ENCODE measurements at places on chromosomes 16 and 17.

DNA sequence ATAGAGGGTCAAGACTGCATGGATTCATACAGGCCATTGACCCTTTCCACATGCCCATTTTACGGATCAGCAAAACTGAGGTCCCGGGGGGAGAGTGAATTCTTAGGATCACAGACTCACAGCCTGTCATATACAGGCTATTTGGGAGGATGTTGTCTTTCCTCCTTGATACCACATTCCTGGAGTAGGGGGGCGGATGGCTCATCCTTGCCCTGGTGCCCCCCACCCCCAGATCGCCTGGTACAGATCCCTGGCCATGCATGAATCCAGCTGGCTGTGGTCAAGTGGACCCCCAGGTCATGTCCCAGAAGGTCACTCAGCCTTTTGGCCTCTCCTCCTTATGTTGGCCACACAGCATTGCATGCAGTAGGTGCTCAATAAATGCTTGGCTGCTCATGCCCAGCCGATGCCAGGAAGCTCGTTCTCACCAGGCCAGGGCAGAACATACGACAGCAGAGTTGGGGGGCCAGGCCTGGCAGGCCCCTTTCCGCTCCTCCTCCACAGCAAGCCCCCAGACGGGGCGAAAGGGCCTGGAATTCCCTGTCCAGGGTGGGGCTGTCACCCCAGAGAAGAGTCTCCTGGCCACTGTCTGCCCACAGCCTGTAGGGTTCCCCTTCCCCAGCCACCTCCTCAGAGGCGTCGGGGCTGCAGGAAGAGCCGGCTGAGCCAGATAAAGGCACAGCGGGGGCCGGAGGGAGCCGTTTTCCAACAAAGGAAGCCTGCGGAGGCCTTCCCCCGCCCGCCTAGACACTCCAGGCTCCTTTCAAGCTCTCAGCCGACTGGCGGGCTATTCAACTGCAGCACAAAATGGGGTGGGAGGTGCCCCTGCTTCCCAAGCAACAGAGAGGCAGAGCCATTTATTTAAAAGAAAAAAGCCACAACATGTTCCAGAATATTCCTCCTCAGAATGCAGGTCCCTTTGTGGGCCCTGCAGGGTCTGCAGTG lies 215.7 kb upstream of the CIBAR2 start:
- DNase-seq: no peak

DNA sequence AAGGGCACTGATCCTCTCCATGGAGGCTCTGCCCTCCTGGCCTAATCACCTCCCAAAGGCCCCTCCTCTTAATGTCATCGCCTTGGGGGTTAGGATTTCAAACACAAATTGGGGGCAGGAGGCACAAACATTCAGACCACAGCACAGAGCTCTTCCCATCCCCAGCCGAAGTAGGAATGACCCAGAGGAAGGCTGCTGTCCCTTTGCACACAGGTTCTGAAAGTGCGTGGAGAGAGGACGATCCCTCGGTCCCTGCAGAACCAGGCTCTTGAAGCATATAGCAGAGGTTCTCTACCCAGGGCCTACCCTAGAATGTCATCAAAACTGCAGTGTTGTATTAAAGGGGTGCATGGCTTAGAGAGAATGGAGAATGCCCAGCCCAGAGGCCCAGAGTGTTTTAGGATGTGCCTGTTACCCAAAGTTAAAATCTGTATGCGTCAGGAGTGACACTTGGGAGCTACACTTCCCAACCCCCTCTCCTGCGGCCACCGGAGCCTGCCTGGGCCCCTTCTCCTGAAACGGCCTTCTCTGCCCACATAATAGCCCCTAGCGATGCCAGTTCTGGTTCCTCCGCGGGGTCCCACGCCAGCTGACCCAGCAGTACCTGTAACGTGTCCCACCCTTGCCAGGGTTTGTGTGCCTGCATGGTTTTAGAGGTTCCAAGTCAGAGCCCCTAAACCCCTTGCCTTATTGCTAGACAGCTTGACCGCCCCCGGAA lies 159.5 kb upstream of the CACNG5 start:
- DNase-seq: no peak

GRCh38 chr17:46783031-46783593 lies 35.4 kb downstream of the WNT3 start:
- DNase-seq: peak; percentile 16

- peak; percentile 36 for DNase-seq
Observed at GRCh38 chr16:88770461-88771293, 14.3 kb downstream of the PIEZO1 start.

GRCh38 chr16:3637371-3637923 lies 17.0 kb upstream of the DNASE1 start:
- DNase-seq: no peak

DNA sequence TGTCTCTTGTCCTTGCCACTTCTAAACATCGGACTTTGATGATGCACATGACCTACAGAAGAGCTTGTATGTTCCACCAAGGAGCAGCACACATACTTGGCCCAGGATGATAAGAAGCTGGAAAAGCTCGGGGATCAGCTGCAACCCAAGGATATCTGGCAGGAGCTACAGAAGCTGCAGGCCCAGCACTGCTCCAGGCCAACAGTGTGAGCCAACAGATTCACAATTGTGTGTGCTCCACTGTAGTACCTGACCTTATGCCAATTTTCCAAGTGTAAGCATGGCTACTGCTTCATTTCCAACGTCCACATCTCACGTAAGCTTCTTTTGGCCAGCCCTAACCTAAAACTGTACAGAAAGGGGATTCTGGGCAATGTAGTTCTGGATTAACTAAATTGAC lies 83.4 kb downstream of the COX10 start:
- no peak for DNase-seq

- DNase-seq: no peak
Observed at GRCh38 chr16:82633964-82634600, 7.3 kb downstream of the CDH13 start.

DNA sequence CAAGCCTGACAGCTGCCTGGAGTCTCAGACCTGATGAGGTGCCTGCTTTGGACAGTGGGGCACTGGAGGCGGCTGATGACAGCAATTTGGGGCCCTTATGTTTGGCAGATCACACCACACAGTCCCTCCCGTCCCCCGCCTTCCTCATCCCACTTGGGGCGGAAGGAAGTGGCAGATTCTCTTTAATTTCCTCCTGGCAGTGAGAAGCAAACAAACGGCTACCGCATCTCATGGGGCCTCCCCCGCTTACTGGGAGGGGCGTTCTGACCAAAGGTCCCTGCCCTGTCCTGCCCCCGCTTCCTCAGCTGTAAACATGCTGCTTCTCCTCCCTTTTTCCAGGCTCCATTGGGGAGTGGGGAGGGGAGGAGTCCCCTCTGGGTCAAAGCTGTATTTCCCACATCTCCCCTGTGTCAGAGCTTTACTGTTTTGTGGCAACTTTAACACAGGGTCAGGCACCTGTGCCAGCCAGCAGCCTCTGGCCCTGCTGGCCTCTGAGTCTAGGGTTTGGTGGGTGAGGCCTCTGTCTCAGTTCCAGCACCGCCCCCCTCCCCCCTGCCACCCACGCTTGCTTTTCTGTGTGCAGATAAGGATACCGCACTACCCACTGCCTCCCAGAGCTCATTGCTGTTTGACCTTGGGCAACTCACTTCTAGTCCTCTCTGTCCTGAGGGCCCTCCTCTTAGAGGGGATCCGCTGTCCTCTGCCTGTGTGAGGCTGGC lies 5.4 kb upstream of the NFATC3 start:
- no peak for DNase-seq

DNA sequence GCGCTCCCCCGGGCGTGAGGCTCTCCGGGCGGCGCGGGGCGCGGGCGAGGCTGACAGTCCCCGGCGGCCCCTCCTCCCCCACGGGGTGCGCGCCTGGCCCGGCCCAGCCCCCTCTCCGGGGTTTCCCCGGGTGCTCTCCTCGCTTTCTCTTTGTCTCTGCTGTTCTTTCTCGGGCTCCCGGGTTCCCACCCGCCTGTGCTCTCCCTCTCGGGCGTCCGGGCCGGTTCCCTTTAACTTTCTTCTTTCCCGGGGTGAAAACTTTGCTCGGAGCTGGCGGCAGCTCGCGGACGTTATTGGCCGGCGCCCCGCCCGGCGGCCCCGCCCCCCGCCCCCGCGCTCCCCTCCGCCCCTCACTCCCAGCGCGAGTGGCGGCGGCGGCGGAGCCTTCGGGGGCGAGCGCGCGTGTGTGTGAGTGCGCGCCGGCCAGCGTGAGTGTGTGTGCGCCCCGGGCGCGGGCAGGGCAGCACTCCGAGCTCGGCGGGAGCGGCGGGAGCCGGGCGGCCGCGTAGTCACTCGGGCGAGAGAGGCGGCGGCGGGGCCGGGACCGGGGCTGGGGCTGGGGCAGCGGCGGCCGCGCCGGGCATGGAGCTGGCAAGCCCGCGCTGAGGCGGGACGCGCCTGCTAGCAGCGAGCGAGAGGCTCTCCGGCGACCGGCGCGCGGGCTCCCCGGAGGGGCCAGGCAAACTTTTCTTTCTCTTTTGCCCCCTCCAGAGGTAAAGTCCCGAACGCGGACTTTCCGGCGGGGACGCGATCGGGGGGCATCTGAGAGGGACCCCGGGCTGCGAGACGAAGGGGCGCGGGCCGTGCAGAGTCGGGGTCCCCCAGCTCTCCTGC lies at the start of gene NTN1:
NTN1 (plus strand) TSS at position 353 of the 834 bp plus-strand sequence. CDS start 864 bp downstream, outside the sequence.
- no peak for DNase-seq

GRCh38 chr16:21611198-21611555 lies 11.8 kb downstream of the METTL9 start:
- DNase-seq: no peak

- DNase-seq: no peak
Observed at GRCh38 chr16:82016263-82016662, 5.0 kb upstream of the SDR42E1 start.

DNA sequence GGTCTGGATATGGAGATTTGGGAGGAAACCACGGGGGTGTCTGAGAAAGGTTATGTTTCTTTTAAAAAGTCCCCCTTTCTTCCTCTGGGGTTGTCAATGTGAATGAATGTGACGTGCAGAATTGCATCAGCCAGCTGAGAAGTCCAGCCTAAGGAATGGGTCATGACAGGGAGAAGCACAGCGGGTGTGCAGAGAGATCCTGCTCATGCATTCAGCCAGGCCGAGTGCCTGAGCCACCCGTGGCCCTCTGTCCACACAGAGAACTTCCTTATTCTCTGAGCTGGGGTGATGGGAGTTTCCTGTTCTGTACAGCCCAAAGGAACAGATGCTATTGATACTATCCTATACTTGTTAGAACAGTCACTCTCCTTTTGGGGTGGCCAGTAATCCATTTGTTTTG lies 117.9 kb downstream of the CPPED1 start:
- DNase-seq: no peak

DNA sequence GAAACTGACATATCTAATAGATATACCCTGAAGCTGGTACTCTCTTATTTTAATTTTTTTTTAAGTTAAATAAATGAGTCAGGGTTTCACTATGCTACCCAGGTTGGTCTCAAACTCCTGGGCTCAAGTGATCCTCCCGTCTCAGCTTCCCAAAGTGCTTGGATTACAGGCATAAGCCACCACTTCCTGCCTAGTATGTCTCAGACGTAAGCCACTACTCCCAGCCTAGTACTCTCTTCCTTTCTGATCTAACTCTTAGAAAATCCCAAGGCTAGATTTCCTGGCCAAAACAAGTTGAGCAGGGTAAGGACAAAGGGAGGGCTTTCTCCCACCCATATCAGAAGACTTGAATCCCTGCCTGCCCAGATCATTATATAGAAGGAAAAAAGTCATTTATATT lies 33.7 kb downstream of the HOXB1 start:
- DNase-seq: no peak

DNA sequence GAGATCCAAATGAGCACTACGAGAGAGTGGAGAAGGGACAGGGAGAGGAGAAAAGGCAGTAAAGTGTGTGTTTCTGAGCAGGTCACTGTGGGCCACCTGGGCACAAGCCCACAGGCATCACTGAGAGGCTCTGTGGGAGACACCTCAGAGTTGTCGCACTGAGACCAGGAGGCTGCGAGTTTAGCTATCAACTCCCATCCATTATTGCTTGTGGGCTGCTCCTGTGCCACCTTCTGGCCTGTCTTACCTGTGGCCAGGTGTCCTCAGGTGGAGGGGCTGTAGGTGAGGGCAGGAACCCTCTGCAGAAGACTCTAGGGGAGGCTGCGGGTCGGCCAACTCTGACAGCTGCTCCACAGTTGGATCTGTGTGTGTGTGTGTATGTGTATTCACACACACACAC lies 2.5 kb upstream of the PRR29 start:
- no peak for DNase-seq

- peak; percentile 62 for DNase-seq
Observed at GRCh38 chr16:89374393-89374960, 115.9 kb downstream of the ANKRD11 start.

Data from SHP77 treated with DMSO at 0.1 percent for 48 hours (cell line).